ENCODE measurements at places on chromosomes 5 and 9.
A peak's percentile ranks its signal among the peaks of the same experiment; 100 is the strongest.

DNA sequence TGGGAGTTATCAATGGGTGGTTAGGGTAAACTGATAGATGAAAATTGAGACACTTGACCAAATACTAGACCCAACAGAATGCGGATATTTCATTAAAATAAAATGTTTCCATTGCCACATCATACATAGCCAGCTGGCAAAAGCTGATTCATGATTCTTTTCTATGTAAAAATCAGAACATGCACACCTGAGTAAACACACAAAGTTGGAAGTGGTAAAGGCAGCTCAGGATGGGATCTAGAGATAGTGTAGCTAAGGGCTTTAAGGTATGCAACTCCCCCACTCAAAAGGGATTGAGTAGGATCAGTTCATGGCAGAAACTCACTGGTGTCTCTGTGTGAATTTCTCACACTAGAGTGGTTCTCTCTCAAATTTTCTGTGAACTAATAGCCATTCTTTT, 541.1 kb upstream of the GRAMD2B start:
- DNase-seq, result no peak

- DNase-seq, result no peak
These were observed 165.0 kb downstream of the DROSHA start for GRCh38 chr5:31366941-31367340.

DNA sequence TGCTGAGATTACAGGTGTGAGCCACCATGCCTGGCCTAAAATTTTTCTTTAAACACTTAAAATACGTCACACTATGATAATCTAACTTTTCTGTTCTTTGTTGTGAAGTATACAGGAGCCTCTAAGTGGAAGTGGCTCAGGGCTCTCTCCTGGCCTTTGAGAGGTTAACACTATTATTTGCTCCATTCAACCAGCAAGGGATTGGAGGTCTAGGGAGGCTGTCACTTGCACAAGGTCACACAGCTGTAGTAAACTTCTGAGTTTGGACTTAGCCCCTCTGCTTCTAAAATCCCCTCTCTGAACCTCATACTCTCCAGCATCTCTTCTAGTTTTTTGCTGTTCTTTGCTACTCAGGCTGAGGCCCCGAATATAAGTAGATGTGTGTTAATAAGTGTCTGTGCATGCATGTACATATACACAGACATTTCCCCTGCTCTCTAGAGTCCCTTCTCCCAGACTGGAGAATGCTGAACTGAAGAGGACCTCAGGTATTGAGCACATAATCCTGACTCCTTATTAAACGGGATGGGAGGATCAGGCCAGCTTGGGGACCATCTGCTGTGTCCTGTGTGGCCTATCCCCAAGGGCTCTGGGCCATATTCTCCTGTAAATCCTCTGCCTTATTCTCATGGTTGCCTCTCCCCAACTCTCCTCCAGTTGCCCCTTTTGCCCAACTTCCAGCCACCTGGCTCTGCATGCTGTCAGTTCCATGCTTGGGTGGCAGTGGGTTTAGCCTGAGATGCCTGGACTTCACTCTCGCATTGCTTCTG, 87.0 kb upstream of the SPRY4 start:
- no peak for DNase-seq

- peak; percentile 89 for DNase-seq
These were observed 238.1 kb downstream of the ROR2 start for GRCh38 chr9:91711755-91712601.

GRCh38 chr9:98173181-98173580, 19.3 kb downstream of the CORO2A start:
- no peak for DNase-seq

- peak; percentile 47 for DNase-seq
These were observed at the start of gene ANKRD34B for GRCh38 chr5:80569961-80570786. TSS of gene ANKRD34B (minus strand) at chr5:80570280. CDS start at chr5:80560019, 10,261 bp downstream.

DNA sequence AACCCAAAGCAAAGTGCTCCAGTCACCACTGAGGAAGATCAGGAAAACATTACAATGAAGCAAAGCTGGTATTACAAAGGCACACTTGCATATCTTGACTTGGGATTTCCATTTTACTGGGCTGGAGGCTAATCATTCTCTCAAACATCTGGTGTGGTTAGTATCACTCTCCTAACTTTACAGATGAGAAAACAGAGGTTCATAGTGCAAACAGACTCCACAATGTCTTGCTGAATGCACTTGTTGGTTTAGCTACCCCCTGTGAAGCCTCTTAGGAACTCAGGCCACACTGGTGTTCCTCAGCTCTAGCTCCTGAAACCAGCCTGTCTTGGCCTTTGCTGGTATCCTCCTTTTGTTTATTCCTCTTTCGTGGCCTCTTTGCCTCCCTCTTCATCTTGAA, 29.5 kb upstream of the SMAD5 start:
- DNase-seq, result no peak

- no peak for DNase-seq
These were observed 54.3 kb downstream of the TRIP13 start for GRCh38 chr5:946720-947625.

DNA sequence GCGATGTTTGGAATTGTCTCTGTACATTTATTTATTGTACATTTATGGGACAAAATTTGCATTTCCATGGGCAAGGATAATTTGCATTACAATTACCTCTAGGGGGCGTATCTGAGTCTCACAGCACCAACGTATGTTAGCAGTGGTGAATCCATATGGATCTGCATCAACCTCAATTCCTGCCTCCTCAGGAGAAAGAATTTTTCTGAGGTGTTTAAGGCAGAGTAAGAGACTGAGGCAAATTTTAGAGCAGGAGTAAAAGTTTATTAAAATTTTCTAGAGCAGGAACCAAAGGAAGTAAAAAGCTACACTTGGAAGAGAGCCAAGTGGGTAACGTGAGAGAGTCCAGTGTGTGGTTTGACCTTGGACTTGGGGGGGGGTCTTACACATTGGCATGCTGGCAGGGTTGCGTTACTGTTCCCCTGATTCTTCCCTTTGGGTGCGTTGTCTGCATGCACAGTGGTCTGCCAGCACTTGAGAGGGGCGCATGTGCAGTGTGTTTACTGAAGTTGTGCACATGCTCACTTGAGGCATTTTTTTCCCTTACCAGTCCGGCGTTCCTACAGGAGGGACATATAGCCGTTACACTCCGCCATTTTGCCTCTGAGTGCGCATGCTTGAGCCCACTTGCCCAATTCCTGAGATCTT, 21.0 kb upstream of the RAB14 start:
- DNase-seq, result peak; percentile 22

DNA sequence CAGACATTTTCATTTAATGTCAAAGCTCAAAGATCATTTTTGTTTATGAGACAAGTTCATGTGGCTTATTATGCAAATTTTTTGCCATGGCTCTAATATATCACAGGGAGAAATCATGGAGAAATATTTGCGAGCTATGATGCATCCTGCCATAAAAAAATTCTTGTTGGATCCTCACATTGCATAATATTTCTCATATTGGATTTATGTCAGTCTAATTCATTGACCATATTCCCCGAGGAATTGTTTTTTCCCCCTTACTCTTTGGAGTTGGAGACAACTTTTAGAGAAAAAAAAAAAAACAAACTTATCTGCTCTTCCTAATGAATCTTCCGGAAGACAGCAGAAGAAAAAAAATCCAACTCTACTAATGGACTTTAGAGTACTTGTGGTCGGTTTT, 4.3 kb downstream of the ZNF462 start:
- DNase-seq, result no peak

- peak; percentile 32 for DNase-seq
These were observed 513 bp downstream of the FAM193B start for GRCh38 chr5:177553671-177554429.

DNA sequence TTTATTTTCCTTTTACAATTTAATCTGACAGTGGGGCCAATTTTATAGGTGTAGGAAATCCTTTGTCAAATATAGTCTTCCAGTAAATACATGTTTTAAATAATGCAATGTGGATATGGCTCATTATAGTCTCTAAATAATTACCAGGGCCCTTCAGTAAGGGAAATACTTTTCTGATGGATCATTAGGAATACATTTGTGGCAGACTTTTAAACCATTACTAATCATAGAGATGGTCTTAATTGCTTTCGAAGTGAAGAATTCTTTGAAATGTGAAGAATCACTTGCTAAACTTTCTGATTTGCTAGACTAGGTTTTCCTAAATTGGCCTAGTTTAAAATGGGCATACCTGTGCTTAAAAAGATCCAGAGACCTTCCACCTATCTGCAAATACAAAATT, 105.6 kb upstream of the ELL2 start:
- no peak for DNase-seq

DNA sequence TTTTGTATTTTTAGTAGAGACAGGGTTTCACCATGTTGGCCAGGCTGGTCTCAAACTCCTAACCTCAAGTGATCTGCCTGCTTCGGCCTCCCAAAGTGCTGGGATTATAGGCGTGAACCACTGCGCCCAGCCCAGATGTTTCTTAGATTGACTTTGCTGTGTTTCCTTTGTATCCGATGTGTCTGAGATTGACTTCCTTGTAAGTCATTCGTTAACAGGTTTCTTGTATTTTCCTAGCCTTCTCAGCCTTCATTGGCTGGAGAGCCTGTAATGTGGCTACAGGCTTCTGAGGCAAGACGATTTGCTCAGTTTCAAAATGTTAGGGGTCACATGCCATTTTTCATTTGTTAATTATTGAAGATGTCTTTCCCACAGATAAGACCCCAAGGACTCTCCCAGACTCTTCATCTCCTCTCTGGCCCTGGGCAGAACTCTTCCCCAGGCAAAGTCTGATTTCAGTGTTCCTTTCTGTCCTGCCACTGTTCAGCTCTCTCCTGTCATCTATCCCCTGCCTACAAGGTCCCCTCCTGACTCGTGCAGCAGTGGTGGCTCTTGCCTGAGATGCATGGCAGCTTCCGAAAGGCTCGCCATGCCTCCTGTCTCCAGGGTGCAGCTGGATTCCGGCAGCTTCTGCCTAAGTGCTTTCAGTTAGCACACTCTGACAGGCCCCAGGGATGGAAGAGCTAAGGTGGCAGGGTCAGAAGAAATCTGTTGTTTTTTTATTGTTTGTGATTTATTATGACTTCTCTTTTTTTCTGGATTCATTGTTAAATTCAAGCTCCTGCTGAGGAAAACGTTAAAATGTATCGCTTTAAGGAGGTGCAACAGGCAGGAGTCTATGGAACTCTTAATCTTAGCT, 206.4 kb downstream of the AOPEP start:
- no peak for DNase-seq

- DNase-seq, result no peak
These were observed 3.4 kb upstream of the RHOBTB3 start for GRCh38 chr5:95727764-95728191.

- DNase-seq, result peak; percentile 86
These were observed 3.9 kb downstream of the TEX53 start for GRCh38 chr9:114653556-114654159.

- peak; percentile 72 for DNase-seq
These were observed 2.3 kb downstream of the DENND4C start for GRCh38 chr9:19232823-19233194.

- DNase-seq, result no peak
These were observed 121.8 kb downstream of the DROSHA start for GRCh38 chr5:31410089-31410488.

- DNase-seq, result peak; percentile 19
These were observed 60.7 kb downstream of the MAT2B start for GRCh38 chr5:163565931-163566608.

DNA sequence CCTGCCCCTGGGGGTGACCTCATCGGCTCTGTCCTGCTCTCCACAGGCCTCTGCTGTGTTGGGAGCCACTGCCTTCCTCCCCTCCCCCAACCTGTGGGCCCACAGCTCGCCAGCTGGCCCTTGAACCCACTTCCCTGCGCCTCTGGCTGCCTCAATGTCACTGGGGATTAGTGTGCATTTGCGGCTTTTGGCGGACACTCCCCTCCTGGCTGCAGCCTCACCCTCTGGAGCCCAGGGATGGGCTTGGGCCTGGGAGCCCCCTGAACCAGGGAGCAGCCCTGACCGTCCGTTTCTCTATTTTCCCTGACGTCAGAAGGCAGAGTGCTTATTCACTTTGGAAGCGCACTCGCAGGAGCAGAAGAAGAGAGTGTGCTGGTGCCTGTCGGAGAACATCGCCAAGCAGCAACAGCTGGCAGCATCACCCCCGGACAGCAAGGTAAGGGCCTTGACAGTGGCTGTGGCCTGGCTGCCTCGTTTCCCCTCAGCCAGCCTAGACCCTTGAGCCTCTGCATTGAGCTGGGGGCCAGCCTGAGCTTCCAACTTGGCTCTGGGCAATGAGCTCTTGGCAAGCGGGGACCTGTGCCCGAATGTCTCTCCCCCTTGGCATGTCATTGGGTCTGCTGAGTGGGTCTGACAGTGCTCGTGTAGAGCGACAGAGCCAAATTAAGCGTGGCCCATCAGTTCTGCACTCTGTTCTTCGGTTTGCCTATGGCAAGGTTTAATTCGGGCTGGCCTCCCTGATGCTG, 73.1 kb downstream of the RGS3 start:
- no peak for DNase-seq

DNA sequence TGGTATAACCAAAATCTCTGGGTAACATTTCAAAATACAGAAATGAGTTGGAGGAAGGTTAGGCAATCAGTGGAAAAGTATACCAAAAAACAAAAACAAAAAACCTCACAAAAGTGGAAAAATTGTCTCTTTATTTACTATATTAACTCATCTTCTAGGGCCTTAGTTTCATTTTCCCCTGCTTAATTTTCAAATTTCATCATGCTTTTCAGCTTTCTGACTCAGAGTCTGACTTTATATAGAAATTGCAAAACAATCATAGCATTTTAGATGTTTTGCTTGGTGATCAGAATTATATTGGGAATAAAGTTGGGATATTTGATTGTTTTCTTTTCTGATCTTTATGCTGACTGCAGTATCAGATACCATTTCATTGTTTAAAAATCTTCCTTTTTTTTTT, 257.0 kb upstream of the PRR16 start:
- no peak for DNase-seq

- no peak for DNase-seq
These were observed 396.9 kb downstream of the PDE4D start for GRCh38 chr5:59496524-59497134.

DNA sequence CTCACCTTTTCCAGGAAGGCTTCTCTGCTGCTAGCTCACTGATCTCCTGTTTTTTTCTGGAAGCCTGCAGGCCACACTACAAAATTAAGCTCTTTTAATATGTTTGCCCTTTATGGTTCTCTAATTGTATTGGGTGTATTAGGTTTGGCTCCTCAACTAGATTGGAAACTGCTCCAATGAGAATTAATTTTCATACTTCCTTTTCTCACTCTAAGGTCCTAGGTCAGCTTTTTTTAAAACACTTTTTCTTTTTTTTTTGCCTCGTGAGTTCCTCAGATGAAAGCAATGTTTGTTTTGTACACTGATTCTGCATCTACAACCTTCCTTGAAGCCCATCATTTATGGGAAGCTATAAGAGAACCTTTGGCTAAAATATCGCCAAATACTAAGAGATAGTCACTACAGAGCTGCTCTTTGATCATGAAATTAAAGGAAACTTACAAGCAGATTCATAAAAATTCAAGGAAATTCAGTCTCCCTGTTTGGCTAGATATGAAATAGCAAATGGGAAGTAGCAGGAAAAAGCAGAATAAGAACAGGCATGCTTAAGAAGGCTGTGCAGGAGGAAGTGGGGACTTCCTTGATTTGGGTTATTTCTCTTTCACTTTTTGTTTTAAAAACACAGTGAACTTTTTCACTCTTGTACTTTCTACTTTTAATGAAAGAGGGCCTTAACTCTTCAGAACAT, 55.2 kb upstream of the FYB1 start:
- peak; percentile 30 for DNase-seq

GRCh38 chr9:136551401-136552116, 5.7 kb upstream of the NOTCH1 start:
- no peak for DNase-seq

All from activated CD4-positive, alpha-beta T cell treated with anti-CD3 and anti-CD28 coated beads, Interleukin-2, Interleukin-4, amounts not matched to agents 100 ng/mL and 50 ng/mL, durations not matched to agents 16 hours and 8 hours (primary cell).